ENCODE measurements at places on chromosomes 4 and X.
A peak's percentile ranks its signal among the peaks of the same experiment; 100 is the strongest.

DNA sequence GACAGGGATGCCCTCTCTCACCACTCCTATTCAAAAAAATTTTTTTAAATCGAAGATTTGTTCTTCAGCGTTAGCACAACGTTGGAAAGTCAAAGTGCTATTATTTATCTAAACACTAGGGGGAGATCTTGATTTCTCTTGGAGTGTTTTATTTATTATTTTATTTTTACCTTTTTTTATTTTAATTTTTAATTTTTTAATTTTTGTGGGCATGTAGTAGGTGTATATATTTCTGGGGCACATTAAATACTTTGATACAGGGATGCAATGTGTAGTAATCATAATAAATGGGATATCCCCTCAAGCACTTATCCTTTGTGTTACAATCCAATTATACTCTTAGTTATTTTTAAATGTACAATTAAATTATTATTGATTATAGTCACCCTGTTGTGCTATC is 37.4 kb upstream of the SLC10A4 start:
- DNase-seq: no peak

GRCh38 chr4:78020677-78021076 is 36.4 kb upstream of the FRAS1 start:
- no peak for DNase-seq

GRCh38 chr4:79514621-79515329 is 106.7 kb upstream of the GK2 start:
- DNase-seq: no peak

- DNase-seq: no peak
Observed at GRCh38 chr4:145881989-145882388, 56.6 kb downstream of the ZNF827 start.

DNA sequence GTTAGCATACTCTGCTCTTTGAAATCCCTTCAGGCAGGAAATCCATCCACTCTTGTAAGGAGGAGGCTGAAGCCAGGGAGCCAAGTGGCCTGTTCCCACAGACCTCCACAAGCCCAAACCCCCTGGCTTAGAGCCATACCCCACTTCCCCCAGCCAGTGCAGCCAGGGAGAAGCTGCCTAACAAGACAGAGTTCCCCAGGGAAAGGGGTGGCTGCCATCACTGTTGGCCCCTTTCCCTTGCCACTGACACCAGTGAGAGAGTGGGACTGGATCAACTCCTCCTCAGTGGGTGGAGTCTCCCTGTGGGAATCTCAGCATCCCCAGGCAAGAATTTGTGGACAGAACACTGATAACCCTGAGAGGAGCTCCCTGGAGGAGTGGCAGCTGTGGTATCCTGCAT is 389.4 kb downstream of the PABPC4L start:
- DNase-seq: no peak

DNA sequence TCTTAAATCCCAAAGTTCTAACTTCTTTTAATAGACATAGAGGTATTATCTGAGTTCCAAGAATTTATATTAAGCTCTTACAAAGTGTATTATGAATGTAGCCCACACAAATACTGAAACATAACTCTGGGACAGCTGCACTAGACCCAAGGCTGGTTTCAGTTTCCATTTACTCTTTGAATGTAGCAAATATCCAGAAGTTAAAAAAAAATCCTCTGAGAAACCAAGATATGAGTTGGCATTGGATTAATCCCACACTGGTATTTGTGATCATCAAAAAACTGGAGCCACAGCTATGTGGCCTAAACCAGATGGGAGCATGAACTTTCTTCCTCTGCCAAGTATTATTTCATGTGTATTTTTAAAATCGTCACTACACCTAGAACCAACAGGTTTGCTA is 23.6 kb upstream of the SMPX start:
- no peak for DNase-seq

DNA sequence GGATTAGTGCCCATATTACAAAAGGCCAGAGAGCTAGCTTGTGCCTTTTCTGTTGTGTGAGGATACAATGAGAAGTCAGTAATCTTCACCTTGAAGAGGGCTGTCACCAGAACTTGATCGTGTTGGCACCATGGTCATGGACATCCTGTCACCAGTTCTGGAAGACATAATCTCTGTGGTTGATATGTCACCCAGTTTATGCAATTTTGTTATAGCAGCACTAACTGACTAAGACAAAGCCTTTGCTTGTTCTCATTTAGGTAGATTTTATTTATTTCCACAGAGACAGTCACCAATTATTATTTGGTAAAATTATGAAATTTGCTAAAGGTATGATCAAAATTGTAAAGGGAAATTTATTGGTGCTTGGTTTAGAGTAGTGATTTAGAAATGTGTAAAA is 308.8 kb upstream of the CPXCR1 start:
- DNase-seq: no peak

- no peak for DNase-seq
Observed at GRCh38 chr4:184359888-184360287, 114.5 kb downstream of the IRF2 start.

DNA sequence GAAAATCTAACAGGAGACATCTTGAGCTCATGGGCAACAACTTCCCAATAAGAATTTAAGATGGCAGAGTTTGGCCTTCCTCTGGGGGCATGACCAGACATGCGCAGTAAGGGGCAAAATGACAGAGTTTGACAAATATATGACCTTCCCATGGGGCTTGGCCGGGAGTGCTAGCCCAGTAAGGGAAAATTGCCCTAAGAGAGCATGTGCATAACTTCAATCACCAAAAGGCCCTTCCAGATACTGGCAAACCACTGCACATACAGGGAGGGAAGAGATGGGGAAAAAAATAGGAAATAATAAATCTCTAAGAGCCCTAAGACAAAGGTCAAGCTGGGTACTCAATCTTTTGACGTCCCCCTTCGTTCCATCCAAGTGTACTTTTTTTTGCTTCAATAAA is 13.4 kb downstream of the TIFA start:
- no peak for DNase-seq

- peak; percentile 43 for DNase-seq
Observed at GRCh38 chrX:112211459-112211858, 128.9 kb upstream of the TRPC5 start.

- DNase-seq: no peak
Observed at GRCh38 chr4:60724623-60725022, 475.5 kb upstream of the ADGRL3 start.

DNA sequence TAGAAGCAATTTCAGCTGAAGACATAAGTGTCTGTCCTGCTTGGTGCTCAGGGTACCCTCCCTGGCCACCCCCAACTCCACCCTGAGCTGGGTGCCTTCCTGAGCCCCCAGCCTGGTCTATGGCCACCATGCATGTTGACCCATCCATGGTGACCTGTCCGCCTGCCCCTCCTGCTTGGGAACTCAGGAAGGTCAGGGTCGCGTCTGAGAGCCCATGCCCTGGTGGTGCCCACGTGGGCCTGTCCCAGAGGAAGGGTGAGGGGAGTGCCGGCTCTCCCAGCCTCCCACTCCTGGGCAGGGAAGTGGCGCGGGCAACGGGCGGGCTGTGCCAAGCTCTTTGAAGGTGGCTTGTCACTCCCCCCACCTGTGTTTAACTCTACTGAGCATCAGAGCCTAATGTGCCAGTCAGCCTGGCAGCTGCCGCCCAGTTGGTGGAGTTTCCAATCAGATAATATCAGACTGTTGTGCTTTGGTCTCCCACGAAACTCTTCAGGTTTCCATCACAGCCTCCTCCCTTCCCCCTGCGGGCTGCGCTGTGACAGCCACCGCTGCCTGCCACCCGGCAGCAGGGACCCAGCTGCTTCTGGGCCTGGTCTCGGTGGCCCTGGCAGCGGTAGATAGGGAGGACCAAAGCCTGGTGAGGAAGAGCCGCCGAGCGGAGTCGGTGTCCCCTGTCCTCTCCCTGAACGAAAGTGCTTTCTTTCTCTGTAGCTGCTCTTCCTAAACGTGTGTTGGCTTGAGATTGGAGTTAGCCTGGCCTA is 4.8 kb downstream of the SH3BP2 start:
- no peak for DNase-seq

GRCh38 chr4:154781126-154781982 is at the start of gene RBM46:
Gene RBM46, plus strand, starts transcription at chr4:154781272. Its CDS starts 15,481 bp downstream, at chr4:154796753.
- DNase-seq: no peak

GRCh38 chr4:155114790-155115189 is 93.6 kb upstream of the NPY2R start:
- DNase-seq: no peak

DNA sequence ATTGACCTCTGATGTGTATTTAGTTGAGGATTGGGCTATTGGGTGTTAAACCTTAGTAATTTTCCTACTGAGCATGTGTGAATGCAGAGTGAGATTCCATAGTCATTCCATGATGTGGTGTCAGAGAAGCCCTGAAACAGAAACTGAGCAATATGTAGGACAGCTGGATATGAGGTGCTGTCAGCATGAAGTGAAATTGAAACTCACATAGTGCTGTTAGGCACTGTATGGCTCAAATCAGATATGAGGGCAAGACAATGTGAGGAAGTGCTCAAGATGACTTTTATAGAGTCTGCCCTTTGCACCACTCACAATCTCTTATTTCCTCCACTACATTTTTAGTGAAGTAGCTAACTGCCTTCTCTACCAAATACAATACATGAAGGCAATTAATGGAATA is 188.3 kb downstream of the SH3BGRL start:
- peak; percentile 24 for DNase-seq

GRCh38 chrX:74446876-74447275 is 25.6 kb downstream of the SLC16A2 start:
- DNase-seq: no peak

- no peak for DNase-seq
Observed at GRCh38 chr4:183758061-183758757, 99.1 kb downstream of the TRAPPC11 start.

DNA sequence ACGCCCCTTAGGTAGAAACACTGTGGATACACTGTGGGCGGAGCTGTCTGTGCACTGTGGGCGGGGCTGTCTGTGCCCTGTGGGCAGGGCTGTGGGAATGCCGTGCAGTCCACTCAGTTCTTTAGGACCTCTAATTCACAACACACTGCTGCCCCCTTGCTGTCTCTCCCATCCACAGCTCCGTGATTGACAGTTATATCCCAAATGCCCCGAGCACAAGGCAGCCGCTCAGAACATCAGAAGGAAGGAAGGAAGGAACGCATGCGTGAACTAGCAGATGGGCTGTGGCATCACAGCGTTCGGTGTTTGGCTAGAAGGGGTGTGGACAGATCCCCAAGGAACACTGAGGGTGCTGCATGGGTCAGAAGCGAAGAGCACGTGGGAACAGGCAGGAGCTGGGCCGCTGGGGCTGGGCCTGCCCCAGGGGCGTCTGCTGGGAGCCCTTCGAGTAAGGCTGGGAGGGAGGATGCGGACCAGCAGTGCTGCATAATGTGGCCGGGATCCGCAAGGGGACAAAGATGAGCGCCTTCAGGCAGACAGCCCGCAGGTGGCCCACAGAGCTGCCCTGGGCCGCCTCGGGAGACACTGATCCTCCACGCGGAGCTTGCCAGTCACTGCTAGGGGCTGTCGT is 29.8 kb downstream of the ACOX3 start:
- peak; percentile 30 for DNase-seq

DNA sequence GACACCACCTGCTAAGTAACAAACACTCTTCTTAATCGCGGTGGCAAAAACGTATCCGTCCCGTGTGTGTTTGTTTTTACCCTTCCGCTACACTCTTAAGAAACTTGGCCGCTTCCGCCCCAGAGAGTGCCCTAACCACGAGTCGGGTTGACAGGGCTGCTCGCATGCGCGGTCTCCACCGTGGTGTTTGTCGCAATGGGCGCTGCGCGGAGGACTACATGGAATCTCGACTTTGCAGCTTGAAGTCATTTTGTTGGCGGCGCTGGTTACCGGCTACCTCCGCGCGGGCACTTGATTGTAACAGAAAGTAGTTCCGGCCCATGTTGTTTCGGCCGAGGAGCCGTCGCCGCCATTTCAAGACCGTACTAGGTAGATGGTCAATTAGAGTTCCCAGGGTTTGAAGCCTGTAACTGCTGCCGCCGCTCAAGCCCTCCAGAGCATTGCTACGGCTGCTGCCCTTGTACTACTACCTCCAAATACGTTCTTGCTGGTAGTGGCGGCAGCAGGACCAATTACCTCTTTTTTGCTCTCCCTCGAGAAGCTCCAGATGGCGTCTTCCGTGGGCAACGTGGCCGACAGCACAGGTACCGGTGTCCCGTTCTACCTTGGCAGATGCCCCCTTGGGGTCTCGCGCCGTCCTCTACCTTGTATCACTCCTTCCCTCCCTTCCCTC is at the start of gene OGT:
OGT (plus strand) TSS at position 352 of the 673 bp plus-strand sequence; CDS start at position 548, 196 bp downstream.
- DNase-seq: peak; percentile 96

DNA sequence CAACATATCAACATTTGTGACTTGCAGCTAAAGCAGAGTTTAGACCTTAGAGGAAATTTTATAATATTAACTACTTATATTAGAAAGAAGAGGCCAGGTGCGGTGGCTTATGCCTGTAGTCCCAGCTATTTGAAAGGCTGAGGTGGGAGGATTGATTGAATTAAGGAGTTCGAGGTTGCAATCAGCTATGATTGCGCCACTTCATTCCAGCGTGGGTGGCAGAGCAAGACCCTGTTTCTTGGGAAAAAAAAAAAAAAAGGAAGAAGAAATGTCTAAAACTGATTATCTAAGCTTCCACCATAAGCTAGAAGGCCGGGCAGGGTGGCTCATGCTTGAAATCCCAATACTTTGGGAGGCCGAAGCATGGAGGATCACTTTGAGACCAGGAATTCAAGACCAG is 42.0 kb upstream of the USP9X start:
- DNase-seq: no peak

DNA sequence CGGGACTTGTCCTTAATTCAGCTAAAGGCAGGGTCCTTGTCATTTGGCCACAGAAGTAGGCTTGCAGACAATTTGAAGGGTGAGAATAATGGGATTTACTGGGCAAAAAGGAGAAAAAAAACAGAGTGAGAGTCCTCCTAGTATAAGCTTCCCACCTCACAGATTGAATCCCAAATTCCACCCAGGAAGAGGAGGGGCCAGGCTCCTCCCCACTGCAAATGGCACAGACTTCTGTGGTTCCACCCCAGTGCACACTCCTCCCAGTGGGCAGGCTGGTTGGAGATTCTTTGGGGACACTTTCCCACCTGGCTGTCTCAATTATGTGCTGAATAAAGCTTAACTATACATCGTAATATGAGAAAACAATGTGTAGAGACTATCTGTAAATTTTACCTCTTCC is 31.6 kb downstream of the MEPE start:
- DNase-seq: no peak

DNA sequence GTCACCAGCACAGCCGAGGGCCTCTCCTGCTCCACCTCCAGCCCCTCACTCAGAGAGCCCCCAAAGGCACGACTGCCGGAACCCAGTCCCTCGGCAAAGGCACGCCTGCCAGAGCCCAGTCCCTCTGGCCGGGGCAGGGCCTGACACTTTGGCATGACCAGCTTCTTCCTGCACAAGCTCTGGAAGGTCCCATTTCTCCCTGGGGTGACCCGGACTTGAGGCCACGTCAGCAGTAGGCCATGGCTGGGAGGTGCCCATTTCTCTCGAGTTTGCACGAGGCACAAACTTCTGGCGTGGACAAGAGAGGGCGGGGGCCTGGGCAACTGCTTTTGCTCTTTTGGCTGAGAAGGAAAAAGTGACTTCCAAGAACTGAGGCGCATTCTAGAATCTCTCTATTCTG is 62.2 kb upstream of the GPR78 start:
- no peak for DNase-seq

All from MV-4-11 (cell line).